Adipocyte (in vitro differentiated cells): ENCODE measurements at places on chromosomes 11 and 22.

DNA sequence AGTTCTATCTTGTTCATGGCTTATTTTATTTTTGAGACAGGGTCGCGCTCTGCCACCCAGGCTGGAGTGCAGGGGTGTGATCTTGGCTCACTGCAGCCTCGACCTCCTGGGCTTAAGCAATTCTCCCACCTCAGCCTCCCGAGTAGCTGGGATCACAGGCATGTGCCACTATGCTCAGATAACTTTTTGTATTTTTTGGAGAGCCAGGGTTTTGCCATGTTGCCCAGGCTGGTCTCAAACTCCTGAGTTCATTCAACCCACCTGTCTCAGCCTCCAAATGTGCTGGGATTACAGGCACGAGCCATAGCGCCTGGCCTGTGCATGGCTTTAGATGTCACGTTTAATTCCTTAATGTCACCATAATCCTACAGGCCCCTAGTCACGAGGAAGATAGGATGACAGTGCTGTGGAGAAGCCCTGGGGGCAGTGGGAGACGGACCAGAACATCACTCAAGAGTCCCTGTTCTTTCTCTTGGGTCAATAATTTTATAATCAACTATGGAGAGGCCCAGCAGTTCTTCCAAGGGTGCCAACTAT is 99.5 kb downstream of the RDX start:
- no peak for DNase-seq

DNA sequence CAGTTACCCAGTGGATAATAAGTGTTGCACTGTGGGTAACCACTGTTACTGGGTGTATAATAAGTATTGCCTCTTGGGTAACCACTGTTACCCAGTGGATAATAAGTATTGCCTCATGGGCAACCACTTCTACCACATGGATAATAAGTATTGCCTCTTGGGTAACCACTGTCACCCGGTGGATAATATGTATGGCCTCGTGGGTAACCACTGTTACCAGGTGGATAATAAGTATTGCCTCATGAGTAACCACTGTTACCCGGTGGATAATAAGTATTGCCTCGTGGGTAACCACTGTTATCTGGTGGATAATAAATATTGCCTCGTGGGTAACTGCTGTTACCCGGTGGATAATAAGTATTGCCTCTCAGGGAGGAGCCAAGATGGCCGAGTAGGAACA is 29.7 kb upstream of the NXPE4 start:
- DNase-seq = no peak

DNA sequence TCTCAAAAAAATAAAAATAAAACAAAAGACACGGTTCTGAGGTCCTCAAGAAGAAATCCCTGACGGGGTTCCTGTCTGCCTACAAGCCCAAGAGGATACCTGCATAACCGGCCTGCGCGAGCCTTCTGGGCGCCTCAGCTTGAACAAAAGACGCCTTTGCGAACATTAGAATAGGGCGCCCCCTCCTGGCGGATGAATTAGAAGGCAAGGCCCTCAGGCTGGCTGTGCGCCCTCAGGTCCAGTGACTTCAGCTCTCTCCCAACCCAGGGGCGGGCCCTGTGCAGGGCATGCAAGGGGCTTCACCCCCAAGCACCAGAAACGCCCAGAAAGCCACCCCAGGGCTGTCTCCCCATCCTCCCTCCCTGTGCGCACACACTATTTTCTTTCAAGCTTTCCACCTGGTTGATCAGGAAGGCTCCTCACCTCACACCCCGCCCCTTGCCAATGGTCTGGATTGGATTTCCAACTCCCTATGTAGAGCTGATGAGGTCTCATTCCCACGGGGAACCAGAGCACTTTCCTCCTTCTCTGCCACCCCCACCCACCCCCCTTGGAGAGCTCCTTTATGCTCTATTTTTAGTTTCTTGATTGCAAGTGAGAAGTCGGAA is 273.3 kb downstream of the BUD13 start:
- DNase-seq = peak; percentile 29

GRCh38 chr22:37492428-37493344 is 6.5 kb upstream of the MFNG start:
- DNase-seq = peak; percentile 49

DNA sequence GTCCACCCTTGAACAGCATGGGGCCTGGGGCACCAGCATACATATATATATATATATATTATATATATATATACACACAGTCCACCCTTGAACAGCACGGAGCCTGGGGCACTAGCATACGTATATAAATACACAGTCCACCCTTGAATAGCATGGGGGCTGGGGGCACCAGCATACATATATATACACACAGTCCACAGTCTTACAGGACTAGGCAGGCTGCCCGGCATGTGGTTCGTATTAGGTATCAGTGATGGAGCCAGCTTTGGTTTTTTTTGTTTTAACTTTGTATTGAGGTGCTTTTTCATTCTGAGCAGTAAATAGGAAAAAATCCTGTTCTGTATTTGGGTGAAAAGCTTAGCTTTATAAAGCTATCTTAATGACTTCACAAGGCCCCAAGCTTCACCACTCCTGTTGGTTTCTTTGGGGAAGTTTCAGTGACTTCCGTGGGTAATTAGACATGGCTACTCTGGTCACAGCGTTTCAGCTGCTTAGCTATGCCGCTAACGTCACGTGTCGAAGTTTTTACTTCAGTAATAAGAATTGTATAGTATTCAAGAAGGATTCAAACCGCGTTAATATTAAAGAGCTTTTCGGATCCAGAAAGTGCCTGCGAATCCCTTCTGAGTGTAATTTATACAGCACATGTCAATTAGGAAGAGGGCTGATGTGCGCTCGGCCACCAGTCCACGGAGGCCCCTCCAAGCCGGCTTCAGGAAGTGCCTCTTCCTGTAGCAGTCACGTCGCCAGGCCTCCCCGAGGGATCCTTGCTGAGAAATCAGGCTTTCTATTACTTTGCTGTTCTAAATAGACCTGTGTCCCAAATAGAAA is 179.7 kb downstream of the TBC1D22A start:
- peak; percentile 45 for DNase-seq

GRCh38 chr11:64712430-64713015 is 10.5 kb downstream of the NRXN2 start:
- no peak for DNase-seq

DNA sequence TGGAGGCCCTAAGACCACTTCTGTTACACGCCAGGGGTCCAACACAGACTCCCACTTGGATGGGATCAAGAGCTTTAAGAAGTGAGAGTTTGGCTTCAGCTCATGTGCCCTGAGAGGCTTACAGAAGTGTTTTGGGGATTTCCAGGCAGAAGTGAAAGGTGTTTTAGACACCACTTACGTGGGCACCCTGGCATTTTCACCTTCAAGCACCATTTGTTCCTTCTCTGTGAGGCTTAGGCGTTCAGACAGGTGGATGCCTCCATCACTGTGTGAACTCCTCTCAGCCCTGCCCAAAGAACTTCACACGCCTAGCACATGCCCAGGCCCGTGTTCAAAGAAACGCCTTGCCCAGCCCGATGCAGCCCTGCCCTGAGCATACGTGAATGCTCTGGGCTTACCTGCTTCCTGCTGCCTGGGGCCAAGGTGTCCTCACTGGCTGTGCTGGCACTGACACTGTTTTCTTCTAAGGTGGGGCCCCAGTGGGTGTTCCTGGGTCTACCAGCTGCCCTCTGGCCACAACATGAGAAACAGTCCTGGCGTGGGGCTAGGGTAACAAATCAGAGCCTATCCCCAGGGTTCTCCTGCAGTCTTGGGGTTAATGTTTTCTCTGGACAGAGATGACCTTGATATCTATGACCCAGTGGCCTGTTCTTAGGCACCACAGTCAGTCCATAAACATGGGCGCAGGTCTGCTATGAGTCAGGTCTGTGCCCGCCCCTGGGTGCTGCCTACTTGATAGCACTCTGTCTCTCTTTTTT is 34.0 kb downstream of the AMPD3 start:
- DNase-seq = no peak

DNA sequence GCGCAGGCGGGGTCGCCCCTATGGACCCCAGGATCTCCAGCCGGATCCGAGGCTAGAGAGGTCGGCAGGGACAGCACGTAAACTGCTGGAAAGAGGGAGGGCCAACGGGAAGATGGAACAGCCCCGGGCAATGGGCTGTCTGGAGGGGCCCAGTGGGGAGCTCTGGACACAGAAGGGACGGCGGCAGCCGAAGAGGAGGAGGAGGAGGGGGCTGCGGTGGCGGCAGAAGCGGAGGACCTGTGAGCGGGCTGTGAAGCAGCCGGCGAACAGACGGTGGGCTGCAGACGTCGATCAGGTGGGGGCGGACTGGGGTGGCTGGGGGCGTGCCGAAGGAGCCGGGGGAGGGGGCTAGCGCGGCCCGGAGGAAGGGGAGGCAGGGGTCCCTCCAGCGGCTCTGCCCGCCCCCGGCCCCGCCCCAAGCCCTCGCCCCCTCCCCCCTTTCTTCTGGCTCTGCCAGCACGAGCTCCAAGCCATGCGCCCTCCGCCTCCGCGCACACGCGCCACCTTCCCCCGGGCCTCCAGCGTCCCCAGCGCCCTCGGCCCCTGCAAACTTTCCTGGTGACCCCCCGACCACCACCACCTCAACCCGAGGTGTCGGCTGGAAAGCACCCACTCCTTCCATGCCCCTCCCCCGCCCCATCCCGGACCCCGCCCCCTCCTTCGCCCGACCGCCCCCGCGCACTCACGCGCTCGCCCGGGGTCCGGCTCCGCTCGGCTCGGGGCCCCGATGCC is 432 bp downstream of the TNKS1BP1 start:
- DNase-seq = peak; percentile 85

GRCh38 chr11:66327171-66328030 is 8.8 kb downstream of the RIN1 start:
- peak; percentile 73 for DNase-seq

- no peak for DNase-seq
Measured at GRCh38 chr11:94111660-94112059, 17.0 kb upstream of the PANX1 start.

DNA sequence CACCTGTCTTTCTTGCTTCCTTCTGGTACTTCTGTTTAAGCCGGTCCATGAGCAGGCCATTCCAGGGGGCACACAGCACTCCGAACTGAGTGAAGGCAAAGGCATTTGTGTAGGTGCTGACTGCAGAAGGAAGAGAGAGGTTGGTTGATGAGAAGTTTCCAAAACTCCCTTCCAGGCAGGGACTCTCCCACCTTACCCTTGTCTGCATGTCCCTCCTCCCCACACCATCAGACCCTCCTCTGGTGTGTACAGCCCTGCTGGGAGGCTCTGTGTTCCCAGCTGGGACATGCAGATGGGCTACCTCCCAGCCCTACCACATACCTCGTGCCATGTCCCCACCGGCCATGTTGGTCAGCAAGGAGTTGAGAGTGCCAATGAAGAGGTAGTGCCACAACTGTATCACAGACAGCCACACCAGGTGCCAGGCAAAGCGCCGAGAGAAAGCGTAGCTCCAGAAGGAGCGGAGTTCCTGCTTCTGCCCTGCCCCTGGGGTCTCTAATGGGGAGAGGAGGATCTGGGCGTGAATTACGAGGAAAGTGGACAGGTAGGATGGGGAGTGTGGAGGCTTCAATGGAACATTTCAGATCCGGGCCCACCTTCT is 12.2 kb downstream of the SLC43A3 start:
- no peak for DNase-seq

- no peak for DNase-seq
Measured at GRCh38 chr11:125228445-125228844, 63.9 kb downstream of the PKNOX2 start.

DNA sequence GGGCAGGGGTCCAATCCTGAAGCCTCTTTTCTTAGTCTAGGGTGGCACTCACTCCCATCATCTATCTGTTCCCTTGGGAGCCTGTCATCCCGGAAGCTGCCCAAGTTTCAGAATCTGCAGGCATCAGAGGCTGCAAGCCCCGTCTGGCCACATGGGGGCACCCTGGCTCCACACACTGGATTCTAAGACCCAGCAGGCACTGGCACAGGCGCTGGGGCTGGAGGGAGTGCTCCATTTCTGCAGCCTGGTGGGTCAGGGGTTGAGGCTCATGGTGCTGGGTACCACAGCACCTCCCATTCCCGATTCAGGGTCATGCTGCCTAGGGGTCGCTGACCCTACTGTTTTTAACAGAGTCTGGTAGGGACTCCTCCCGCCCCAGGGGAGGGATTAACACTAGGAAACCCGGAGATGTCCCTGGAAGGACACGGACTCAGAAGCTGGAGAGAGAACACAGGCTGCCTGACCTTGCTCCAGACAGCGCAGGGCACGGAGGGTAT is 243.9 kb upstream of the SYN3 start:
- DNase-seq = peak; percentile 84

DNA sequence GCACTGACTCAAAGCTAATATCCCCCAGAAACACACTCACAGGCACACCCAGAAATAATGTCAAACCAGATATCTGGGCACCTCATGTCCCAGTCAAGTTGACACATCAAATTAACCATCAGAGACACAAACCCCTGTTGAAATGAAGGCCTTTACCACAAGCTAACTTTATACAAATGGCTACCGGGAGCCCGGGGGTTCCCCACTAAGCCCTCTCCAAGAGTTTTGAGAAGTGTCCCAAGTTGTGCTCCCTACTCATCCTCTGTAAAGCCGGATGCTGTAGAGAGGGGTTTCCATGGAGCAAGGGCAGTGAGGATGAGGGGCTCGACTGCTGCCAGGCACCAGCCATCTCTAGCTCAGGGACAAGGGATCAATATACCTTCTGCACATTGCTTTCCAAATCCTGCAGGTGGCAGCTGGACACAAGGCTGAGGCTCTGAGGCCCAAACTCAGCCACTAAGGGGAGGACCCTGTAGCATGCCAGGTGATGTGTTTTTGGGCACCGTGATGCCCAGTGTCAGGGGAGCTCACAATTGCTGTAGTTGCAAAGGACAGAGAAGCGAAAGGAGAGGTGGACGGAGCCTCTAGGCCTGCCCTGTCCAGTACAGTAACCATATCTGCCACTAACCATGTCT is 145.7 kb downstream of the TTC17 start:
- DNase-seq = peak; percentile 20

- peak; percentile 69 for DNase-seq
Measured at GRCh38 chr11:77127235-77127911, 673 bp upstream of the MYO7A start.

DNA sequence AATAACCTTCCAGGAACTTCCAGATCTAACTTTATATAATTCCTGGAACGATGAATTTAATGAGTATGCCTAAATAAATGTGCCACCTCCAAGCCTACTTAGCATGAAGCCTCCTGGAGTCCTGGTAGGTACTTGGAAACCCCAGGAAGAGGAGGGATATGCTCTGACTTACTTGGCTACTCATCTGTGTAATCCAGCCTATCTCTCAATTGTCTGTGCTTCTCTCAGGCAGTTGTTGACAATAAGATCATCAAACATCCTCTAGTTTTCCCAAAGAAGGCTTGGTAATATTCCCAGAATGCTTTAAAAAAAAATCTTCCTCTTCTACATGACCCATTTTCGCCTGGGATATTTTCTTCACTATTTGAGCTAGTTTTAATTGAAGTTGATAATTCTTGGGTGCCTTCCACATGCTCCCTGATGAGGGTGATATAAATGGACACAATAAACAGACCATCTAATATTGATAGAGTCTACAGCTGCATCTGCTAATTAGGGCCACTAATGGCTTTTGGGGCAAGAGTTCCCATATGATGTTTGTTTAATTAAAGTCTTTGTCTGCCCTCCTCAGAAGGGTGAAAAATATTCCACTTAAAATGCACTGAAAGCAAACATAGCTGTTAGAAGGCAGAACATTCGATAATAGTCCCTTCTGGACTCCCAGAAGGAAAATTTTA is 75.5 kb upstream of the RAB38 start:
- no peak for DNase-seq
